ENCODE measurements at places on chromosomes 2 and 18.

DNA sequence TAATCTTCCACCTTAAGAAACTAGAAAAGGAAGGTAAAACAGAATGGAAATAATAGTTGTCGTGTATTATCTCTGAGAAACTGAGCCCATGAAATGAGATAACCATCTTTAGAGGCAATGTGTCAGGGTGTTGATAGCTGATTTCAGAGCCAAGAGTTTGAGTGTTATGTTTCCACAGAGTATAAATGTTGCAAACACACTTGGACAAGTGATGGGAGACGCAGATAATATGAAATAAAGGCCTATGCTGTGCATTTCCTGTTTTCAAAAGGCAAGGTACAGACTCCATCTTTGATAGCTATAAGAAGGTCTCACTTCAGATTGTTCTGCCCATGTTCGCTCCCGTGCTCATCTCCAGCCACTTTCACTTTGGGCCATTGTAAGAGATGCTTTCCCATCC lies 25.9 kb upstream of the DNER start:
- DNase-seq: no peak

GRCh38 chr18:32595832-32596231 lies 125.2 kb upstream of the GAREM1 start:
- DNase-seq: no peak

DNA sequence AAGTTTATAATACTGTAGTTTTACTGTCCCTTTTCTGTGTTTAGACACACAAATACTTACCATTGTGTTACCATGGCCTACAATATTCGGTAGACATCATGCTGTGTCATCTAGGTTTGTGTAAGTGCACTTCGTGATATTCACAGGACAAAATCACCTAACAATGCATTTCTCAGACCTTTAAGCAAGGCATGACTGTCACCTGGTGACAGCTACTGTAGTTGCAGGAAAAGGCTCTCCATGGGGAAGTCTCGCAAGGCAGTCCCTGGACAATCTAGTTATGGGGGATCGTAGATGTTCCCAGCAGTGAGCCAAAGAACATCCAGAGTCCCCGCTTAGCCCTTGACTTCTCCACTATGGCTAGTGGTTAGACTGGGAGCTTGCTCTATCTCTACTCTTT lies 73.1 kb downstream of the EIF2AK3 start:
- no peak for DNase-seq

DNA sequence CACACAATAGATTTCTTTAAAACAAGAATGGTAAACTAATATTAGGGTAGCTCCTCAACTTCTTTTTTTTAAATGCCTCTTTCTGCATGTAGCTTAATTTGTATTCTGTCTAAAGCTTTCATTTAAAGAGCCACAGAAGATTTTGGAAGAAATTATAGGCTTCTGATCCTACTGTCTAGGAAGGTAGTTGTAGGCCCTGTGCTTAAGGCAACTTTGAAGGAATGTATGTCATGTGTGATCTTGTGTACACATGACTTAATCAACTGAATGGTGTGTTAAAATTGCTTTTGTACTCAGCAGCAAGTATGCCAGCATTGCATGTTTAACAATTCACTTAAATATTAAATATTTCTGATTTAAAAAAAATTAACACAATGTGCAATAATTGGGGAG lies 51.5 kb upstream of the LYPD6 start:
- no peak for DNase-seq

GRCh38 chr2:3868012-3868805 lies 164.8 kb downstream of the DCDC2C start:
- DNase-seq: no peak

GRCh38 chr18:44857744-44858491 lies 177.2 kb downstream of the SETBP1 start:
- no peak for DNase-seq

GRCh38 chr2:32925283-32925815 lies 21.4 kb upstream of the LTBP1 start:
- DNase-seq: no peak

DNA sequence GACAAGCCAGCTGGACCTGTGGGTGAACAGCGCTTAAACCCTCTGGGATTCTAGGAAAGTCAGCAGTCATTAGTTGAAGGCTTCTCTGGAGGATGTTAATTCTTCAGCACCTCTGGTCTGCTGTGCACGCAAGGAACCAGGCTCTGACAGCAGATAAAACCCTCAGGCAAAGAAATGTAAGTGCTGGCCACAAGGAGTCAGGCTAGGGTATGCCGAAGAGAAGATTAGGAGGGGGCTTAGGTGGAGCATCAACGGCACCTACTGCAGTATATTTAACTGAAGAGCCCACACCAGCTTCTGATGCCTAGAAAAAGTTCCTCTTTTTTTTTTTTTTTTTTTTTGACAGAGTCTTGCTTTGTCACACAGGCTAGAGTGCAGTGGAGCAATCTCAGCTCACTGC lies 304.2 kb upstream of the MC4R start:
- no peak for DNase-seq

GRCh38 chr18:13615432-13615861 lies 110.9 kb downstream of the FAM210A start:
- DNase-seq: no peak

Measured in hematopoietic multipotent progenitor cell treated with erythropoietin and hydrocortisone succinate and interleukin-3 and kit ligand, for 15 days (in vitro differentiated cells).